NCI-H82 (cell line): ENCODE measurements at places on chromosomes 12 and 14.

DNA sequence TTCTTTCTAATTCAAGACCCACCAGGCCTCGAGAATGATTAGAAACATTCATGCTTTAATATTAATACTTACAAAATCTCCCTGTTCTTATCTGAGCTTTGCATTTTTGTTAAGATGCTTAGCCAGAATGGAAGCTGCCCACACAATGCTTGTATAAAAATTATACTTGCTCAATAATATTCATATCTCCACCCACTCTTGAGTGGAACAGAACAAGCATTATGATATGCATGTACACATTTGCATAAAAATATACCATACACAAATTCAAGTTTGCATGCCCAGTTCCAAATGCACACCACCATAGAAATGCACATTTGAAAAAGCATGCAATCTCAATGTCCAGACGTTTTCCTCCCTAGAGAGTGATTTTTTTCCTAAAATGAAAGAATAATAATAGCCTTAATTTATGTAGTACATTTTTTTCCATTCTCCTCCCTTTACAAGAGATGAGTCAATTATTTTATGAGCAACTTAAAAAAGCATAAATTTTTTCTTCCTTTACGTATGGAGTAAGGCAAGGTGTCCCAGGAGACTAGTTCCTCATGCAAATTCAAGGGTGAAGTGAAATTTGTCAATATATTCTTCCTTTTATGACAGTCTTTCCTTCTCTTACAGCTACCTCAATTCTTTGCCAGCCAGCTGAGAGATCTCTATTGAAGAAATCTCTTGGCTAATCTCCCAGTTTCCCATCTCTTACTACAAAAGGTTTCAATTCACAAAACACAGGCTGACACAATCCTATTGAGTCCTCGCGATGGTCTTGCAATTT lies 313.1 kb upstream of the GARIN6 start:
- no peak for DNase-seq

DNA sequence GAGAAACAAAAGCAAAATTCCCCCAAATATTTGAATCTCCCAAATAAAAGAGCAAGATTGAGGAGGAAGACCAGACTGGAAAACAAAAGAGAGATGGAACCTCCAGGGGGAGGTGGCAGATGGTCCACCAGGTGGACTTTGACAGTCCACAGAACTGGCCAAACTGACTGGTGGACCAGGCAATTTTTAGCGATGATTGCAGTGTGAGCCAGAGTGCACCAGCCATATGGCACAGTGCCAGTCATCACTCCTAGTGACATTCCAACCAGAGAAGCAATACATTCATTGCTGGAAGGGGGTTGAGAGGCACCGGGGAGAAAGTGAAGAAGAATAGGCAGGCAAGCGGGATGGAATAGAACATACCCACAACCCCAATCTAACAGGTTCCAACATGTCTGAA lies 182.9 kb downstream of the EXOC5 start:
- DNase-seq = peak; percentile 64

DNA sequence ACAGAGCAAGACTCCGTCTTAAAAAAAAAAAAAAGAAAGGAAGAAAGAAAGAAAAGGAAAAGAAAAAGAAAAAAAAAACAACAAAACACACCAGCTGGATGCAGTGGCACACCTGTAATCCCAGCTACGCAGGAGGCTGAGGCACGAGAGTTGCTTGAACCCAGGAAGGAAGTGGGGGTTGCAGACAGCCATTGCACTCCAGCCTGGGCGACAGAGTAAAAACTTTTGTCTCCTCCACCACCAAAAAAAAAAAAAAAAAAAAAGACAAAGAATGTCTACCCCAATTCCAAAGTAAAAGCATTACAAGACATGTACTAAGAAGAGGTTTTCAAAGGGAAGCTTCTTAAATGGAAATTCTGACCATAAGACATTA lies 53.4 kb downstream of the HNRNPC start:
- no peak for DNase-seq

GRCh38 chr14:22370084-22370847 lies 218.8 kb downstream of the DAD1 start:
- DNase-seq = no peak

DNA sequence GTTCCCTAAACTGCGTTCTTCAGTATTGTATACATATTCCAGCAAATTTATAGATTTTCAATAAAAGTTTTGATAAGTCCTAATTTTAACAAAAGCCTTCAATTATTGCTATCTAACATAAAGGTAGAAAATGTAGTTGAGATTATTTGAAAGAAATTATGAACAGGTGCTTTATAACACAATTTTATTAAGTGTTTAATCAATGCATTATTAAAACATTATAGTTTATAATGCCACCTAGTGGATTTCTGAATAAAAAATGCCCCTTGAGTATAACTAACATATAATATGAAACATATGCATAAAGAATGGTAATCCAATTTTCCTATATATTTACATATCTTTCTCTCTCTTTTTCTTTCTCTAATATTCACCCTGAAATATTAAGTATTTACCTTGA lies 515.3 kb downstream of the SLC6A15 start:
- DNase-seq = no peak

- DNase-seq = no peak
Measured at GRCh38 chr12:3083241-3083920, 6.2 kb downstream of the TSPAN9 start.

DNA sequence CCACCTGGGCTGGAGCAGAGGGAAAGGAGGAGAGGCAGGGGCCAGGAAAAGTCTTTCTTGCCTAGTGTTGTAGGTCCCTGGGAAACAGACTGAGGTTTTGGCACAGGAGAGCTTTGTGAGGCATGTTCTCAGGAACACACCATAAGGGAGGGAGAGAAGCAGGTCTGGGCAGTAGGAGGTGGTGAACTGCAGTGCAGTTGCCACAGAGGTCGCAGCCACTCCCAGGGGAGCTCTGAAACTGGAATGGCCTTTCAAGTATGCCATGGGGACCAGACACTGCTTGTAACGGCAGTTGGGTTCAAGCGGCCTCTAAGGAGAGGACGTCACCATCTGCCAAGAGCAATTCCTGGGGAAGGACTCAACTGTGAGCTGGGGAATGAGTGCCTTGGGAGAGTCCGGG lies 35.4 kb upstream of the NKX2-8 start:
- DNase-seq = no peak

DNA sequence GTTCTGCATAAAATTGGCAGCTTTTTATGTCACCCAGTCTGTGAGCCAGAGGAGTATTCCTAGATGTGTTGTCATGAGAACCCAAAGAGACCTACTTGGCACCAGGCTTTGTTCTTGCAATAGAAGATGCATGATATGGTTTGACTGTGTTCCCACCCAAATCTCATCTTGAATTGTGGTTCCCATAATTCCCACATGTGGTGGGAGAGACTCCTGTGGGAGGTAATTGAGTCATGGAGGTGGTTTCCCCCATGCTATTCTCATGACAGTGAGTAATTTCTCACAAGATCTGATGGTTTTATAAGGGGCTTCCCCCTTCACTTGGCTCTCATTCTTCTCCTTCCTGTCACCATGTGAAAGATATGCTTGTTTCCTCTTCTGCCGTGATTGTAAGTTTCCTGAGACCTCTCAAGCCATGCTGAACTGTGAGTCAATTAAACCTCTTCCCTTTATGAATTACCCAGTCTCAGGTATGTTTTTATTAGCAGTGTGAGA lies 572.0 kb upstream of the ATP2B1 start:
- DNase-seq = no peak

DNA sequence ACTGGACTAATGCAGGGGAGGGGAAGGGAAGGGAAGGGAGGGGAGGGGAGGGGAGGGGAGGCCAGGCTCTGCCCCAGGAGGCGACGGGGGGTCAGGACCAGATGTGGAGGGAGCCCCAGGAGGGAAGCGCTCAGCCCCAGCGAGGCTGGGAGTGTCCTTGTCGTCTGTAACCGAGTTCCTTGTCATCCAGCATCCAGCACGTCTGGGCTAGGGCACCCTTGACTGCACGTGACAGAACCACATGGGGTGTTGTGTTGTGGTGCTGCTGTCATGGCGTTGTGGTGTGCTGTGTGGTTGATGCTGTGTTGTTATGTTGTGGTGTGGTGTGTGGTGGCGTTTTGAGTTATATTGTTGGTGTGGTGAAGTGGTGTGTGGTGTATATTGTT lies 28.4 kb upstream of the SFSWAP start:
- DNase-seq = no peak

DNA sequence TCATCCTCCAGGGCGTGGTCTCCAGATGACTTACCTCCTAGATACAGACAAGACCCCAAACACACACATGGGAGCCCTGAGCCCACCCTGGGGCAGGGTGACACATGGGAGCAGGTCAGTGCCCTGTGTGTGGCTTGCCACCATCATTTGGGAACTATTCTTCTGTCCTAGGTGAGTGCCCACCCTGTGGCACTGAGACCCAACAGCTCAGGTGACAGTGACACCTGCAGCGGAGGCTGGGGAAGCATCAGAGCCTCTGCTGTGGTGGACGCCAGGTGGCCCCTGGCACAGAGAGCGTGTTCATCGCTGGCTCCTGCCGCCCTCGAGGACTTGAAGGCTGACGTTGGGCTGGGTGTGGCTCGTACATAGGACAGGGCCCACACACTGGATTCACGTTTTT lies 23.0 kb downstream of the SFSWAP start:
- no peak for DNase-seq

- DNase-seq = no peak
Measured at GRCh38 chr12:50523772-50524171, 19.0 kb downstream of the DIP2B start.

DNA sequence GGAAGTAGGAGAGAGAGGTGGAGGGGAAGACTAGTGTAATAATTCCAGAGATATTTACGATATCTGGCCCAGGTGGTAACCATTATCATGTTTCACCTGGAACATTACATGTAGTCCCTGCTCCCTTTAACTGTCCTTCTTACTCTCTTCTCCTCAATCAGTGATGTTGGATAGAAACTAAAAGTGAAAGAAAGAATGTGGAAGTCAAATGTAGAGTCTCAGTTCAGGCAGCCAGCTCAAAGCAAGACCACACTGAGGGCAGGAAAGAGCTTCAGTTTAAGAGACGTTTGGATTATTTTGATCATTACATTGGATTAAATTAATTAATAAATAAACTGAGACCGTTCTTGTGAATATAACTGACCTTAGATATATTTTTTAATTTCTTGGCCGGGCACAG lies 594.4 kb downstream of the FLRT2 start:
- DNase-seq = no peak

GRCh38 chr12:26028953-26029735 lies 70.7 kb downstream of the RASSF8 start:
- DNase-seq = peak; percentile 71

DNA sequence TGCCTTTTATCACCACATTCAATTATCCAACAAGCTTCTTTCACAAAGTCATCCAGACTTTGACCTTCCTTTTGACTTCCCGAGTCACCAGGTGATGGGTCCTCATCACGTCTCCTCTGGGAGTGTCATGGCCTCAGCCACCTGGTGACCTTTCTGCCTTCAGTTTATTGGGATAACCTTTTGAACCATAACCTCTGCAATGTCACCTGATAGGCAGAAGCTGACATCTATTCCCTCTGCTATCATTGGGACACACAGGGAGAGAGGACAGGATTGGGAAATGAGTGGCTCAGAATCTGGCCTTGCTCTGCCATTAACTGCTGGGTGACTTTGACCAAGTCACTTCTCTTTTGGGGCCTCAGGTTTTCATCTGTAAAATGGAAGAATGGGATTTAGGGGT lies 388.7 kb downstream of the NUAK1 start:
- DNase-seq = no peak

GRCh38 chr14:103524002-103524935 lies 1.6 kb upstream of the CKB start:
- DNase-seq = peak; percentile 11

GRCh38 chr14:59175404-59175803 lies 13.1 kb upstream of the DAAM1 start:
- DNase-seq = no peak

DNA sequence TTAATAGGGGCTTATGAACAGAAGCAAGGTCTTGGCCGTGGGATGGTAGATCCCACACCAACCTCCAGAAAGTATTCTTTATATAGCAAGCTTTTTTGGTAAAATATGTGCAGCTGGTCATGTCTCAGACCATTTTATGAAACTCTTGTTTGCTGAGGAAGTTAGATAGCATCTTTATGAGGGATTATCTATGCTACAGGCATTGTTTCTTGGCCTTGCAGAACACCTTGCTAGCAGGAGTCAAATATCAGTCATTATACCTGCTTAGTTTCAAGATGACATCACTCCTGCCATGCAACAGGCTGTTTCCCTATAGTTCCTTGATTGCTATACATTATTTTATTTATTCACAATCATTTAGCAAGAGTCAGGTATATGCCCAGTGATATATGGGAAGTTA lies 84.8 kb upstream of the LRFN5 start:
- DNase-seq = no peak

- DNase-seq = no peak
Measured at GRCh38 chr12:108148521-108149074, 19.5 kb downstream of the WSCD2 start.

DNA sequence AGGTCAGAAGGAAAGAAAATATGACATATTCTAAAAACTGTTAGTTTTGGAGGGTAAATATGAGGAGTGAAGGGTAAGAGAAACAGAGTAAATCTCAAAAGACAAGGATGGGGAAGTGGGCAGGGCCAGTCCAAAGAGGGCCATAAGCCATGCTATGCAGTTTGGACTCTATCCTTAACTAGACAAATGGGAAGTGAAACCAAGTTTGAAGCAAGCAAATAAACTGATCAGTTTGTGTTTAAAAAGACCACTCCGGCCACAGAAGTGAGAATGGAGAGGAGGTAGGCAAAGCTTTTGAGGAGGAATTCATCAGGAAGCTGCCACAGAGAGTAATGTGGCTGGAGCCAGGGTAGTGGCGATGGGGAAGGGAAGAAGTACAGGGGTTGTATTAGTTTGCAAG lies 37.5 kb upstream of the DAAM1 start:
- DNase-seq = no peak

GRCh38 chr14:85447883-85448282 lies 82.1 kb upstream of the FLRT2 start:
- no peak for DNase-seq

- DNase-seq = no peak
Measured at GRCh38 chr14:80575763-80576162, 364.5 kb upstream of the DIO2 start.

- no peak for DNase-seq
Measured at GRCh38 chr14:73895939-73896338, 9.3 kb downstream of the ZNF410 start.

- DNase-seq = no peak
Measured at GRCh38 chr12:10304161-10304574, 3.5 kb upstream of the KLRD1 start.

DNA sequence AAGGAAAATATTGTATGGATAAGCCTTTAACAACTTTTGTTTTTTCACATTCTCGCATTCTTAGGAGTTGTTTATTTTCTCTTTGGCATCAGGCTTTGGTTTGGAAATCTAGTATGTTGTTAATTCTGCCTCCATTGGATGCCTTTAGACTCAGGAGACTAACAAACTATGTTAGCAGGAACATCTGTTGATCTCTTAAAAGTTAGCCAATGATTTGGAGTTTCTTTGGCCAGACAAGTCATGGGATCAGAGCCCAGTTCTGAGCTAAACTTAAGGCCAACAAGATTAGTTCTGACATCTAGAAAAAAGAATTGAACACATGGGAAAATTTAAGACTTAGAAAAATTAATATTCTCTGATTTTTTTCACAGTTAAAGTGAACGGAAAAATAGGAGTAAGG lies 35.3 kb upstream of the STRAP start:
- DNase-seq = no peak

- DNase-seq = peak; percentile 77
Measured at GRCh38 chr12:111753144-111753881, 13.4 kb upstream of the ALDH2 start.

- DNase-seq = no peak
Measured at GRCh38 chr12:8871068-8871467, 43.2 kb upstream of the PHC1 start.

- DNase-seq = peak; percentile 64
Measured at GRCh38 chr12:106840243-106840642, 65.8 kb downstream of the RIC8B start.

- peak; percentile 93 for DNase-seq
Measured at GRCh38 chr12:44930972-44931600, 55.0 kb upstream of the NELL2 start.
